ENCODE measurements at places on chromosomes 4 and X.

- DNase-seq: no peak
Observed at GRCh38 chr4:15130441-15130840, 128.2 kb downstream of the CPEB2 start.

- no peak for DNase-seq
Observed at GRCh38 chr4:52957835-52958631, 95.9 kb downstream of the RASL11B start.

- DNase-seq: peak; percentile 70
Observed at GRCh38 chrX:154738011-154738738, 12.7 kb downstream of the GAB3 start.

DNA sequence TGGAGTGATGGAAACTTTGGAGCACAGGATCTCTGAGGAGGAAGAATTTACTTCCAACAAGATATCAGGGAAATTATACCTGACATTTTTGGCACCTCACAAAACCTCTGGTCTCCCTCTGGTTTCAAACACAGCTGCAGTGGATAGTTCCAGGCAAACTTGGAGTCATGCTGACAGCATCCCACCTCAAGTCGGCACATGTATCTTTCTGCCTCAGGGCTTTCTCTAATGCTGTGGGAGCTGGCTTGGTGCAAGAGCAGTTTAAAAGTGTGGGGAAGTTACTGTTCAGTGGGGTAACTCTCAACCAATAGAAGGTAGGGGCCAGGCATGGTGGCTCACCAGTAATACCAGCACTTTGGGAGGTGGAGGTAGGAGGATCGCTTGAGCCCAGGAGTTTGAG is 207.1 kb upstream of the NHS start:
- DNase-seq: no peak

GRCh38 chrX:15988661-15989603 is 134.3 kb upstream of the AP1S2 start:
- peak; percentile 53 for DNase-seq

- no peak for DNase-seq
Observed at GRCh38 chr4:110310795-110311194, 112.4 kb upstream of the ELOVL6 start.

DNA sequence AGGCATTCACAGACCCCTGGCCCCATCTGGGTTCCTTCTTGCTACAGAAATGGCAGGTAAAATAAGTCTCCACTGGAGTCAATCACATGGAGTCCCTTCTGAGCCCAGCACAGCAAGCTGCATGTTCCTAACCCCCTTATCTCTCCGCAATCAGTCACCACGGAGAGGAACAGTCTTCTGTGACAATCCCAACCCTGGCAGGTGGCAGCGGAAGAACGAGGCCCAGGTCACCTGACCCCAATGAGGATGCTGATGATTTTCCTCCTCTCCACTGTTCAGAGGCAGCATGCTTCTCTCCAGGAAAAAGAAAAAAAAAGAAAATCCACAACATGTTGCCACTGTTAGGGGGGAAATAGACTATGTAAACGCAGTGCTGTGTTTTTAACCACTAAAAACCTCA is 50.1 kb downstream of the TSPAN5 start:
- no peak for DNase-seq

DNA sequence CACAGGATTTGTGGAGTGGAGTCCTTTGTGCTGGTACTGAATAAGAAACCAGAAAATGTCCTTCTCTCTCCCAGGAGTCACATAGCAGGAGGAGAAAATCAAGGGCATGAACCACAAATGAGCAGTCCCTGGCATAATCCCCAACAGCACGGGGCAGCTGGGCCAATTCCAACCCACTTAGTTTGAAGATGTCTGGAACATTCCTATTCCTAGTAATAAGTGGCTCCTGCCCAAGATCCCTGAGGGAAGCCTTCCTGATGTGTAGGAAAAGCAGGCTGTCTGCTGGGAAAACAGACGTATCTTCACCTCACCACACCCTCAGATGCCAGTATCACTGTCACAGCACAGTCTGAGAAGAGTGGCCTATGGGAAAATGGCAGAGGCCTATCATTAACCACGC is 182.8 kb upstream of the MAP3K15 start:
- peak; percentile 70 for DNase-seq

All from PC-3 (cell line).